ENCODE measurements at places on chromosomes 16 and 17.

DNA sequence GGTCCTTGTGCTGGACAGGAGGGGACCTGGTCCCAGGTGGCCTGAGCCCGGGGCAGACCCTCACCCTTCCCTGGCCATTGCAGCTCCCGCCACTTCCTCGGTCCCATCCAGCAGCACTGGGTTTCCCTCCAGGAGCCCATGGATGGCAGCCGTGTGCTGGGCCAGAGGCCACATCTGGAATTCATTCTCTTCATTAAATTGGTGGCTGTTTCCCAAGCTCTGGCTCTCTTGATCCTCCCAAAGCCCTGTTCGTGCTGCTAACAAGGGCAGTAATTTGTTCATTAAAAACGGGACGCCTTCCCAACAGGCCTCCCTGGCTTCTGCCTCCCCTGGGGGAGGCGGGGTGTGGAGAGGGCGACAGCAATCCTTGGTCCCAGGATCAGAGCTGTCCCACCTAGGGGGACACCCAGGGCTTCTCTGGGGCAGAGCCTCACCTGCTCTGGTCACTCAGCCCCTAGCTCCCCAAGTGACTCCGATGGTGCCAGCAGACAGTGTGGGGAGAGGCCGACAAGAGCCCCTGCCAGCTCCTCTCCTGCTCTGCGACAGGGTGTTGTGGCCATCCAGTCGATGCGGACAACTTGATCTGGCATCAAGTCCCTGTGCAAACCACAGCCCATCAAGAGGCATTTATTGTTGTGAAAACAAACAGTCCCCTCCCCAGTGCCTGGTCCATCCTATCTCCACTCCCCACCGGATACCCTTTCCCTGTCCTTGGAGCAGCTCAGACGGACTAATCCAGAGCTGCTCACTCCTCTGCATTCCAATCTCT, 44.0 kb downstream of the SDK2 start:
- DNase-seq = no peak

GRCh38 chr17:31854672-31855071, 4.4 kb downstream of the COPRS start:
- DNase-seq = no peak

GRCh38 chr16:58272855-58273254, 22.0 kb downstream of the PRSS54 start:
- no peak for DNase-seq

DNA sequence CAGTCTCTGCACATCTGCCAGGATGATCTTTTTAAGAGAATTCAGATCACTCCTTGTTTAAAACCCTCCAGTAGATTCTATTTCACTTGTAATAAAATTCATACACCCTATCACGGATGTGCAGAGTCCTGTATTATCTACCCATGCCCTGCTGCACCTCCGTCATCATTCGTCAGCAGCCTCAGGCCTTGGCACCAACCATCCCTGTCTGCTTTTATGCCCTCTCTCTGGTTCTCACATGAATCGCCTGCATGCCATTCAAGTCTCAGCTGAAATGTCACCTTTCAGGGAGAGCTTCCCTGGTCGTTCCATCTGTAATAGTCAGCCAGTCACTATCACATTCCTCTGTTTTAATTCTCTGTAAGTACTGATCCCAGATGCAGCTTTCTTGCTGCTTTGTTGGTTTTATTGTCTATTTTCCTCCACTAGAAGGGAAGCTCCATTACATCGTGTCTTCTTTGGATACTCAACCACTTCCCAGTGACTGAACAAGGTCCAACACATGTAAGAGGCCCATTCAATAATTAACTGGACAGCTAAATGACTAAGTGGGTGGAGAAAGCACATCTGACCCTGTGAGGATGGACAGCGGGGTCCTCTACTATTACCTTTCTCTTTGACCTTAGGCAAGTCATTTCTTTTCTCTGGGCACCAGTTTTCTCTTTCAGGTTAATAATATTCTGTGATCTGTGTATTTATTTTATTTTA, 81.2 kb upstream of the GOT2 start:
- DNase-seq = no peak

- peak; percentile 78 for DNase-seq
Measured at GRCh38 chr16:30458561-30459394, 13.1 kb upstream of the SEPHS2 start.

GRCh38 chr16:9518051-9518450, 426.6 kb downstream of the HAPSTR1 start:
- DNase-seq = no peak

- no peak for DNase-seq
Measured at GRCh38 chr16:63005356-63005755, 969.1 kb upstream of the CDH8 start.

GRCh38 chr16:2484898-2485508, 10.1 kb downstream of the TBC1D24 start:
- DNase-seq = no peak

GRCh38 chr17:9473711-9474110, 101.9 kb downstream of the STX8 start:
- no peak for DNase-seq

GRCh38 chr16:49749816-49750215, 106.1 kb downstream of the ZNF423 start:
- DNase-seq = no peak

DNA sequence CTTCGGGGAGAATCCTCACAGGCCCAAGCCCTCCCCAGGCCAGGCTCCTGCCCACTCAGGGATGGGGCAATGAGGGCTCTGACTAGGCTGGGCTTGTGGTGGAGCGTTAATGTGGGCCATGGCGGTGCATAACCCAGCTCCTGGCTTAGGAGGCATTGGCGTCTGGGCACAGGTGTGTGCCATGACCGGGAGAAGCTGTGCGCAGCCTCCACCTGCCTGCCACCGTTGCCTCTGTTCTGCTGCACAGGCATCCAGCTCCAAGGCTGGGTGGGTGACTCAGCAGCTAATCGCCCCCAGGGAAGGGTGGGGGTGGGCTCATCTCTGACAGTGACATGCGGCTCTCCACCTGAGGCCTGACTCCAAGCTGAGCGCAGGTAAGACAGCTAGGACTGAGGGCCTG, 3.5 kb upstream of the ARHGAP27 start:
- no peak for DNase-seq

DNA sequence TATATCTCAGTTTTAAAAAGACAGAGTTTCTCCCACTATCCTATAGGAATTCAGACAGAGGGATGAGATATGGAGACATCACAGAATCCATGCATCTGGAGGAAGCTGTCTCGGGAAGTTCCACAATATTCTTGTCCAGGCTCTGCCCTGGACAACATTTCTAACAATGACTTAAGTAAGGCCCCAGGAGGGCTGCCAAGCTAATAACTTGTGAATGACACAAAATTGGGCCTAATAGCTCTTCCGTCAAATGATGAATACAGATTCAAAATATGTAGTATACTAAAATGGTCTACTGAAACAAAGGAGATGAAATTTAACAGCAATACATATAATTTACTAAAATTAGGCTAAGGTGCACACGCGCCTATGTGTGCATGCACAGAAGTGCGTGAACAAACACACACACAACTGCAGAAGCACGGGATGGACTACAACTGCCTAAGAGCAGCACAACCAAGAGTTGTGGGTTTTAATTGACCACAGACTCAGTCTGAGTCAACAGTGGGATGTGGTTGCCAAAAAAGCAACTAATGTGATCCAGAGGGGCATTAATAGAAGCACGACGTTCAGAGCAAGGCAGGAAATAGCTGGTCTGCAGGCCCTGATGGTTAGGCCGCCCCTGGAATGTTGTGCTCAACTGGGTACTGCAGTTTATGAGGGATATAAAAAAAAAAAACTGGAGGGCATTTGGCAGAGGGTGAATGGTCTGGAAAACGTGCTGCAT, 26.3 kb upstream of the HS3ST2 start:
- no peak for DNase-seq

DNA sequence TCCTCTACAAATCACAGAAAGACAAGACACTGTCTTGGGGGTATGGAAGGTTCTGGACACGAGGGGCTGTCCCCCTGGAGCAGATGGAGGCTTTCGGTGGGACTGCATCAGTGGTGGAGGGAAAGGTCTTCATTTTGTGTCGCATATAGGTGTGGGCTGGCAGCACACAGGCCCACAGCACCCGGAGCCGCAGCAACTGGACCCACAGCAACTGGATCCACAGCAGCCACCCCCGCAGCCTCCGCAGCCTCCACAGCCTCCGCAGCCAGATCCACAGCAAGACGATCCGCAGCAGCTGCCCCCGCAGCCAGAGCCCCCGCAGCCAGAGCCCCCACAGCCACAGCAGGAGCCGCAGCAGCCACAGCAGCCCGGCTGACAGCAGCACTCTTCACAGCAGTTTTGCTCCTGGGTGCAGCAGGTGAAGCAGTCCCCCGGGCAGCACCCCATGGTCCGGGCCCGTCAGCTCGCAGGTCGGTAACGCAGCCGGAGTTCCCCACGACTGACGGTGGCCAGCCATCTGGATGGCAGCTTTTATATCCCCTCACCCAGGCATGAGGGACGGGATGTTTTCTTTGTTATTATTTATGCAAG, at the start of gene KRTAP17-1:
Gene KRTAP17-1, minus strand, starts transcription at position 507 of the 591 bp plus-strand sequence. Its CDS starts 60 bp downstream, at position 447.
- no peak for DNase-seq

GRCh38 chr17:34533806-34534527, 45.4 kb upstream of the TMEM132E start:
- no peak for DNase-seq

DNA sequence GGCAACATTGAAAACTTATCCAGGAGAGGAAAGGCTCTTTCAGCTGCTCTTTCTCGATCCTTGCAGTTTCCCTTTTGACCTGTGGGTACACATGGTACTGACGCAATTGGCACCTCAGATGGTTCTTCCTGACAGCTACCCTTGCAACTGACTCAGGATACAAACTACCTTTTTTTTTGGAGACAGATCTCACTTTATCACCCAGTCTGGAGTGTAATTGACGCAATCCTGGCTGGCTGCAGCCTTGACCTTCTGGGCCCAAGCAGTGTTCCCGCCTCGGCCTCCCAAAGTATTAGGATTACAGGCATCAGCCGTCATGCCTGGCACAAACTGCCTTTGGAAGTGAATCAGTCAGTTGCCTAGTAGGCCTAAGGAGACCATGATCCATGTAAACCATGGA, 607.2 kb downstream of the WWOX start:
- DNase-seq = no peak

DNA sequence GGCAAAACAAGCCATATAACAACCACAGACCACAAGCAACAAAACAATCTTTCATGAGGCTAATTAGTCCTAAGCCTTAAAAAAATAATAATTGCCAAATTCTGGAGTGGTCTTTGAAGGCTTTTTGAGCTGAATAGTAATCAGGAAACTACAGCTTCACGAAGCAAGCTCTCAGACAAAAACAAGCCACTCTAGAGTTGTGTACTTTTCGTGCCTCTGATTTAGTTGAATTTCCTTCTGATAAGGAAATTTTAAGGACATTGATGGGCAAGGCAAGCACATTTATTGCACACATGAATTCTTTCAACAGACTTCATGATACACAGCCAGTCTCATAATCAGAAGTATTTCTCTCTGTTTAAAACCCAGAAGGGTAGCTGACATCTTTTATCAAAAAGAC, 130.8 kb upstream of the IRX3 start:
- no peak for DNase-seq

GRCh38 chr17:72471296-72471695, 350.5 kb downstream of the SOX9 start:
- DNase-seq = no peak
